CD4-positive, CD25-positive, alpha-beta regulatory T cell (primary cell): ENCODE measurements at places on chromosomes 13 and 19.

GRCh38 chr13:99379856-99380801, 72.9 kb upstream of the GPR183 start:
- no peak for DNase-seq

DNA sequence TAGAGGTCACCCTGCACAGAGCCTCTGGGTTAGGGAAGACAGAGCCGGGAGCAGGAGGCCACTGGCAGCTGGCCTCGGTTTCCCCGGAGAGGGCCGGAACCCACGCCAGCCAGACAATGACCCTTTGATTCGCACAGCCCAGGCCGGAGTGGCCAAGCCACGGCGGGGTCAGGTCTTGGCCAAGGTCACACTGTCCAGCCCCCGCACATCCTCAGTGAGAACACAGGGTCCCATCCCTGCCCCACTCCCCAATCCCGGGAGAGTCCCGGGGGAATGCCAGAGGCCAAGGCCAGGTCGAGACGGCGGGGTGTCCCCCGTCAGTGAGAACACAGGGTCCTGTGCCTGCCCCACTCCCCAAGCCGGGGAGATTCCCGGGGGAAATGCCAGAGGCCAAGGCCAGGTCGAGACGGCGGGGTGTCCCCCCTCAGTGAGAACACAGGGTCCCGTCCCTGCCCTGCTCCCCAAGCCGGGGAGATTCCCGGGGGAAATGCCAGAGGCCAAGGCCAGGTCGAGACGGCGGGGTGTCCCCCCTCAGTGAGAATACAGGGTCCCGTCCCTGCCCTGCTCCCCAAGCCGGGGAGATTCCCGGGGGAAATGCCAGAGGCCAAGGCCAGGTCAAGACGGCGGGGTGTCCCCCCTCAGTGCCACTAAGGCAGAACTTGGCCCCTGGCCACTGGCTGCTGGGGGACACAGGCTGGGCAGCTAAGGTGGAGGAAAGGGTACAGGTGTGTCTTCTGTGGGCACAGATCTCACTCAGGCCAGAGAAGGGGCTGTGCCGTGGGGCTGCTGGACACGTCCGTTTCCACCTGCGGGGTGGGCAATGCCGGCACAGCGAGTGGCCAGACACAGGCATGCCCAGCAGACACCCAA, 1.7 kb upstream of the FSTL3 start:
- no peak for DNase-seq

- no peak for DNase-seq
Observed at GRCh38 chr13:47049276-47049989, 152.6 kb upstream of the HTR2A start.

GRCh38 chr13:42873081-42873480, 91.7 kb downstream of the FAM216B start:
- no peak for DNase-seq

GRCh38 chr19:35135389-35135909, 590 bp upstream of the LGI4 start:
- DNase-seq: peak; percentile 54

DNA sequence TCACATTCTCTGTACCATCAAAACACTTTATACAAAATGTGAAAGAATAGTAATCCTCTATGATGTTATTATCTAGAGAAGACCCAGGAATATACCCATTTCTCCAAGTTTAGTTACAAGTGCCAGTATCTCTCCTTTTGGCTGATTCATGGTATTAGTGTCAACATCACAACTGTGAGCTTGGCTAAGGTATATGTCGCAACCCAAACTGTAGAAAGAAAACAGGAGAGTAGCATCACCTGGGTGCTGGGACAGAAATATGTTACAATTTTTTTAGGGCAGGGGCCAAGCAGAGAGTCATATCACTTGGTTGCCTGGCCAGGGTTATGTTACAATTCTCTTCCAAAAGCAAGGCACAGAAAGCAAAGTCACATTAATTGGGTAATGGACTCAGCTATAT, 127.2 kb upstream of the ZNF91 start:
- DNase-seq: no peak

GRCh38 chr19:8185343-8186068, 23.7 kb upstream of the CERS4 start:
- DNase-seq: no peak

GRCh38 chr19:47097396-47098201, 16.0 kb downstream of the ZC3H4 start:
- DNase-seq: no peak

GRCh38 chr13:111093136-111093535, 22.0 kb upstream of the ARHGEF7 start:
- DNase-seq: no peak

DNA sequence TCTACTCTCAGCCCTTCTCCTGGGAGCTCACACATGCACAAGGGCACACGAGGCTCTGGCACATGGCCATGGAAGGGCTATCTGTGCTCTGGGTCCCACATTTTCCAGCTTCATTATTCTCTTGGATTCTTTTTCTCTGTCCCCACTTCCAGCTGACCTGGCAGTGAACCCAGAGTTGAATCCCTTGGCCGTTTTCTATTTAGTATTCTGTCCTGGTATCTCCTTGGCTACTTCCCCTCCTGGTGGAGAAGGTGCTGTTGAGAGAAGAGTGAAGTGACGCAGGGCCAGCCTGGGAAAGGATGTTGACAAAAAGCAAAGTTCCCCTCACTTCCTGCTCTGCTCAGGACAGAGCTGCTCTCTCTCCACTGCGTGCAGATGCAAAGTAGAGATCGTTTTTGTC, 303.1 kb downstream of the IRS2 start:
- no peak for DNase-seq

DNA sequence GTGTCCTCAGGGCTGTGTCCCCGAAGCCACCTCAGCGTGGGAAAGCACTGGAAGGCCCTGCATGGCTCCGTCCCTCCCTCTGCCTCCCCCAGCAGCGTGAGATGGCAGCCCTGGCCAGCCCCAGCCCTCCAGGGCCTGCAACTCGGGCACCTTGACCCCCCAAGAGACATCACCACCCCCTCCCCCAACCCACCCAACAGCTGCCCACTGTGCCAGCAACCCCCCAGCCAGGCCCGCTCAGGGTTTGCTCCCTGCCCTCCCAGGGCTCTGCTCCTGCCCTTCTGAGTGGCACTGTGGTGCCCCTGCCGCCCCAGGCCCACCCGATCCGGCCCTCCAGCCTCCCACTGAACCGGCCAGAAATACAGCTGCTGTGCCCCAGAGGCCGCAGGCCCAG, 1.5 kb upstream of the ASPDH start:
- no peak for DNase-seq

DNA sequence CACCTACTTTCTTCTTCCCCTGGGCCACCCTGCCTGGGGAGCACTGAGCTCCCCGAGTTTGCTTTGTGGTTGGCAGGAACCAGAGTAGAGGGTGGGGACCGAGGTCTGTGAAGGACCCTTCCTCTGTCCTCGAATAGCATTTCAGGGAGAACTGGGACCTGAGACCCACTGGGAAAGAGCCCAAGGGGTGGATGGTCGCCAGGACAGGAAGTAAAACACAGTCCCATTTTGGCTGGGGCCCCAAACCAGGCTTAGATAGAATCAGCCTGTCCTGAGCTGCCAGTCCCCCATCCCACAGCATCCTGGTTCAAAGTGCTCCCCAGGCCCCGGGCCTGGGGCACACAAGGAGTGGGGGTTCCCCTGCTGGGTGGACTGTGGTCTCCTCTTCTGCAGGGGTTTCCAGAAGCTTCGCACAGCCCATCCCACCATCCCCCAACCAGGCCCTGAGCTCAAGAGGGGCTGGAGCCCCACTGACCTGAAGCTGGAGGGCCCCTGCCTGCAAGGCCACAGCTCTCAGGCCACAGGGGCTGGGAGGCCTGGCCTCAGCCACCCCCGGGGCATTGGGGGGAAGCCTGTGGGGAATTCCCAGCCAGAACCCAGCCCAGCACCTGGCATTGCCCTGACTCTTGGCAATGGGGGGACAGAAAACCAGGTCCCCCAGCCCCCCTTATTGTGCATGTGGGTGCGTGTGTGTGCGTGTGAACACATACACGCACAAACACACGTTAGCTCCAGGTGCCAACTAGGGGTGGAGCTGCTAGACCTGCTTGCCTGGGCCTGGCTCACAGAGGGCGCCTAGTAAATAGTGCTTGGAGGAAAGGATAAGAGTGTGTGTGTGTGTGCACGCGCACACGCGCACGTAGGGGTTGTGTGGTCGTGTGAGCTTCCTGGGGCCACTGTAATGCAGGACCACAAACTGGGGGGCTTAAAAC, 995 bp upstream of the MKNK2 start:
- peak; percentile 56 for DNase-seq

GRCh38 chr19:41421314-41421713, 5.9 kb downstream of the B3GNT8 start:
- DNase-seq: no peak

DNA sequence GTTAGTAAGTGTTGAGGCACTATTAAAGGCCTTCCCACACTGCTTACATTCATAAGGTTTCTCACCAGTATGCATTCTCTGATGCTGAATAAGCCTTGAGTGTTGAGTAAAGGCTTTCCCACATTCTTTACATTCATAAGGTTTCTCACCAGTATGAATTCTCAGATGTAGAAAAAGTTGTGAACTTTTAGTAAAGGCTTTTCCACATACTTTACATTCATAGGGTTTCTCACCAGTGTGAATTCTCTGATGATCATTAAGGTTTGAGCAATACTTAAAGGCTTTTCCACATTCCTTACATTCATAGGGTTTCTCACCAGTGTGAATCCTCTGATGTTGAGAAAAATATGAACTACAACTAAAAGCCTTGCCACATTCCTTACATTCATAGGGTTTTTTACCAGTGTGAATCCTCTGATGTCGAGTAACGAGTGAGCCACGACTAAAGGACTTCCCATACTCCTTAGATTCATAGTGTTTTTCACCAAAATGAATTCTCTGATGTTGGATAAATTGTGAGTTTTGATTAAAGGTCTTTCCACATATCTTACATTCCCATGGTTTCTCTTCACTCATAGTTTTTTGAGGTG, 24.2 kb downstream of the ZNF829 start:
- DNase-seq: no peak

DNA sequence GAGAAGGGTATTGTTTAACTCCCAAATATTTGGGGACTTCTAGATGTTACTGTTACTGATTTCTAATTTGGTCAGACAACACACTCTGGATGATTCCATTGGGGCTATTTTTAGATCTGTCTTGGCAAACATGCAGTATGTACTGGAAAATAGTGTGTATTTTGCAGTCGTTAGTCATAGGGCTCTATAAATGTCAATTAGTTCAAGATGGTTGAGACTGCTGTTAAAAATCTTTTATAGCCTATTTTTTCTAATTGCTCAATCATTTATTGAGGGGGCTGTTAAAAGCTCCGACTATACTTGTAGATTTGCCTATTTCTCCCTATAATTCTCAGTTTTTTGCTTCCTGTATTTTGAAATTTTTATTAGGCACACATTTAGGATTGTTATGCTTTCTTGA, 31.4 kb downstream of the PPP5C start:
- DNase-seq: no peak

- no peak for DNase-seq
Observed at GRCh38 chr19:46724468-46724867, 7.6 kb upstream of the PRKD2 start.

DNA sequence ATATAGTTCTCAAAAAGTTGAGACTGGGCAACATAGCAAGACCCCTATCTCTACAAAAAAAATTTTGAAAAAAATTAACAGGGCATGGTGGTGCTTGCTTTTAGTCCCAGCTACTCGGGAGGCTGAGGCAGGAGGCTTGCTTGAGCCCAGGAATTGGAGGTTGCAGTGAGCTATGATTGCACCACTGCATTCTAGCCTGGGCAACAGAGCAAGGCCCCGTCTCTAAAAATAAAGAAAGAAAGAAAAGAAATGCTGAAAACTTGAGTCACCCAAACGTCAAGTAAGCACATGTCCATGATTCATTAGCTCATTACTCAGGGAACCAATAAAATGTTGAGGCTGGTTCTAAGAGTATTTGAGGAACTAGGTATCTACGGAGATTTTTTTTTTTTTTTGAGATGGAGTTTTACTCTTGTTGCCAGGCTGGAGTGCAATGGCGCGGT, 33.9 kb upstream of the SEMA6B start:
- DNase-seq: no peak

- no peak for DNase-seq
Observed at GRCh38 chr19:11465600-11465999, 15.2 kb downstream of the ELAVL3 start.

- DNase-seq: no peak
Observed at GRCh38 chr13:75400775-75401174, 81.2 kb downstream of the TBC1D4 start.

DNA sequence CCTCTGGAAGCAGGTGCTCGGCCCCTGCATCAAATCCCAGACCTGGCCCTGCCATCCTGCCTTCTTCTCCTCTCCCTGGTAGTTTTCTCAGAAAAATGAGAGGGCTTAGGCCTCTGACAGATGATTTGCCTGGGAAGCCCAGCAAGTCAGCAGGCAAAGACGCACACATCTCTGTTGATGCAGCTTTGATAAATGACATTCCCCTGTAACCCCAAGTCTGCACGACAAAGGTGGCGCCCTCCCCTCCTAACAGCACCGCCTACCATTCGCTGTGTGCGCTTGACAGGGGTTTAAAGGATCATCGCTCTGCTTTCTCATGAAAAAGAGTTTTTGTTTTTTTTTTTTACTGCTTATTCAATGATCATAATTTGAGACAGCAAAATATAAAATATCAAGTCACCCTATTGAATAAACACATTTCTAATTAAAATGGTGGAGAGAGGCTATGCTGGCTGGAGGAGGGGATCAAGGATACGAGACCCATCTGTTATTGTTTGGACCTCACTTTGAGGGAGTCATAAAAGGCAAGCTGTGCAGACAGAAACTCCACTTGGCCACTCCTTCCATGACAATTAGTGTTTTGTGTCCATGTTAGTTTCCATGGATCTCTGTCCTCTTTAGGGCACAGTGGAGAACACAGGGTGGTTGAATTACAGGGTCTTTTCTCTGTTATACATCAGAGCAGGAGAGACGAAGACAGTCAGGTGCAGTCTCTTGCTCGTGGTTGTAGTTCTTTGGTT, 126.1 kb downstream of the FGF9 start:
- no peak for DNase-seq

DNA sequence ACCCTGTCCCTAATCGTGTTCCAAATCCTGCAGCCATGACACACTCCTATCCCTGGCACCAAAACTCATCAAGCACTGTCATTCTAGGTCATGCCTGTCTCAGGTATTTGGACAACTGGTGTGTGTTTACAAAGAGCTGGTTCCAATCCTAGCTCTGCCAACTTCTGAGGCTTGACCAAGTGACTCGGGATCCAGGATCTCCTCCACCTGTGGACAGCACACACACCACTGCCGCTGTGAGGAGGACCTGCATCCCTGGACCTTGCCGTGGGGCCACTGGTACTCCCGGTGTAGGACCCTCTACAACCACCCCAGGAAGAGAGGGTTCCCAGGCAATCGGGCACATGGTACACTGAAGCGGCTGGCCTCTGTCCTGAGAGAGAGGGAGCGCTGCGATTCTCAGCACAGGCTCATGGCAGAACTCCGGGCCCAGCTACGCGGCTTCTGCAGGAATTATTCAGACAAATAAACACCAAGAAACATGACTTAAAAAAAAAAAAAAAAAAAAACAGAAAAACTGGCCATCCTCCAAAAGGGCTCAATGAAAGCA, 20.4 kb downstream of the MLLT1 start:
- no peak for DNase-seq
